ENCODE measurements at places on chromosomes 1 and 21.

DNA sequence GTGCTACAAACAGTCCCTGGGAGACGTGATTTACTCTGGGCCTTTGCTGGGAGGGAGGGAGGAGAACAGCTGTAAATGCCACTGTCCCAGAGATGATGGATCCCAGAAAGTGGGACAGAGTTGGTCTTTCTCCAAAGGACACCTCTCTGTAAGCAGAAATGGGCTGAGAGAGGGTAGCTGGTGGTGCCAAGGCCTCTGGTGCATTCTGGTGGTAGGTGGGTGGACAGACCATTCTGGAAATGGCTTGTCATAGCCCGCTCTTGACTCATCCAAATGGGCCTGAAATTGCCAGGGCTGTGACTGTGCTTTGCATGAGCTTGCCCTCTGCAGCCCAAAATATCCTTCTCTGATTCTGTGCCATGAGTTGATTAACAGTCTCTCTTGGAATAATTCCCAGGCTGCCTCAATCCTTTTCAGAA lies 36.1 kb downstream of the CCDC185 start:
- no peak for DNase-seq

- DNase-seq, result no peak
These were observed 28.5 kb upstream of the PTGS2 start for GRCh38 chr1:186708694-186709097.

GRCh38 chr1:224700918-224701531 lies 84.9 kb downstream of the CNIH3 start:
- DNase-seq, result no peak

GRCh38 chr1:21175324-21175669 lies 1.4 kb downstream of the EIF4G3 start:
- no peak for DNase-seq

DNA sequence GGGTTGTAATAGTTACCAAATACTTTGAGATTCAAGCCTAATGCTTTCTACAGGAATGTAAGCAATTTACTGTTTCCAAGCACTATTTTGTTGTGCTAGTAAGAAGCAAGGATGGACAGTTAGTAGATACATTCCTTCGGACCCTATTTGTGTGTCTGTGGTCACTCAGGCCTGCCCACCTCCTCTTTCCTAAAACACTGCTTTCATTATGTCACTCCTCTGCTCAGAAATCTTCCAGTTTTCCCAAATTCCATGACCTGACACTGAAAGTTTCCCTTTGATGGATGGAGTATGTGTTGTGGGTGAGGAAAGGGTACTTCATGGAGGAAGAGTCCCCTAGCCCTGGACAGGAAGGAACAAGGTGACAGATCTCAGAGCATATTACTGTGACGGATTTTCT lies 141.1 kb downstream of the DISP1 start:
- no peak for DNase-seq

GRCh38 chr1:240237305-240237721 lies 145.6 kb downstream of the FMN2 start:
- no peak for DNase-seq

- no peak for DNase-seq
These were observed 259.1 kb downstream of the NFIA start for GRCh38 chr1:61341426-61341825.

DNA sequence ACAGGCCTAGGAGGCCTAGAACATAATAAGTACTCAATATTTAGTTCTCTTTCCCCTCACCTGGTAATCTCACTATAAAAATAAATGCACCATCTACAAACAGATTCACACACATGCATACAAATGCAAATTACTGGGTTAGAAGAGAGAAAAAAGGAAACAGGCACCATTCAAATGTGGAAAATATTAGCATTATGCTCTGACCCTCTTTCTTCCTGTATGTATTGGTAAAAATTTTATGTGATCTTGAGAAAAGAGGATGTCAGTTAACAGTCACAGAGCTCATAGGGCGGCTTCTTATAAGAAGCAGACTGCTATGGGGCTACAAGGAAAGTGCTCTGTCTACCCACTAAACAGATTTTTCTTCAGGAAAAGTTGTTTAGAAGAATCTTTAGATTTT lies 565.4 kb downstream of the LMO4 start:
- DNase-seq, result no peak

GRCh38 chr1:21007876-21008275 lies 168.8 kb downstream of the EIF4G3 start:
- DNase-seq, result no peak

GRCh38 chr1:245181158-245181517 lies 26.4 kb downstream of the KIF26B start:
- DNase-seq, result no peak
